WTC11 (cell line): ENCODE measurements at places on chromosomes 7 and 10.

DNA sequence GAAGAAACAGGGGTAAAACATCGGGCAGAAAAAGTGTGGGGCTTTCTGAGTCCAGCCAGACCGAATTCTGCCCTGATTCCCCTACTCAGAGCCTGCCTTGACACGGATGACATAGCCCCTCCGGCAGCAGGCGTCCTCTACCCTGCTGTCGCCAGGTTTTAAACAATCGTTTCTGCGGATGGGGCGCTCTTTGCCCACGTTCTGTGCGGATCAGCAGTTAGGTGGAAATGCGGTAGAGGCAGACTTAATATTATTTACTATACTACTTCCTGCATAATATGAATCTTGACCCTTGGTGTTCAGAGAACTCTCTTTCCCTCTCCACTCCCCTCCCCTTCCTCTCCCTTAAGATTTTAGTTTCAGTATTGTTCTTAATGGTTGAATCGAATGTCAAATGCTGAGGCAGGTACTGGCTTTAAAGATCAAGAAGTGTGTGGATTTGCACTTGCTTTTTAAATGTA is 2.4 kb downstream of the GATA3 start:
- DNase-seq: no peak

DNA sequence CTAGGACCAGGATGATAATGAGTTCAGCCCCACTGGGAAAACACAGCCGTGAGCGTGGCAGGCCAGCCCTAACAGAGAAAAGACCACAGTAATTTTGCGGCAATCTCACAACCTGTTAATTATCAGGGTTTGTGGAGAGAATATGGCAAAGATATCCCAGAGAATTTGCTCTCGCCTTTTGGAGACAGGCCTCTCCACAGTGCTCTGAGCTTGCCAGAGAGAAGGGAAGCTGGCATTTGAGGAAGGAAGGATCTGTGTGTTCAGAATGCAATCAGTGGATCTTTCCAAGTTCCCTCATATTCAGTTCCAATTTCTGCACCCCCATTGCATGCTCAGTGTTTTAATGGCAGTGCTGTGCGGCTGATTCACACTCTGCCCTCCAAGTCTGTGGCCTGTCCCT is 60.2 kb downstream of the PLPP4 start:
- no peak for DNase-seq

- no peak for DNase-seq
These were observed 32.9 kb upstream of the AKR1C2 start for GRCh38 chr10:5036511-5036910.

DNA sequence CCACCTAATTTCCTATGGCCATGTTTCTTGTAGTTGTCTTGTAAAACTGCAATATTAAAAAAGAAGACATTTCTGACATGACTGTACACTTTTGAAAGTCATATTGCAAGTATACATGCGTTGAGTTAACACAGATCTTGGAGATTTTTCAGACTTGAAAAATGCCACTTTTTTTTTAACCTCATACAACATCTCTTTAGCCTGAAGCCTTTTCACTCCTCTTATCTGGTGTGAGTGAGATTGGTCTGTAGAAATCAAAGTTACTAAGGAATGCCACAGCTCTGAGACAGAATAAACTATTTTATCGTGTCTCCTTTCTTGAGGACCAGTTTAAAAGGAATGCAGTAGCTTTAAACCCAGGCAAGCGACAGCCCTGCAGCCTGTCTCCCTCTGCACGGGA is 43.9 kb upstream of the NEUROD6 start:
- DNase-seq: no peak

DNA sequence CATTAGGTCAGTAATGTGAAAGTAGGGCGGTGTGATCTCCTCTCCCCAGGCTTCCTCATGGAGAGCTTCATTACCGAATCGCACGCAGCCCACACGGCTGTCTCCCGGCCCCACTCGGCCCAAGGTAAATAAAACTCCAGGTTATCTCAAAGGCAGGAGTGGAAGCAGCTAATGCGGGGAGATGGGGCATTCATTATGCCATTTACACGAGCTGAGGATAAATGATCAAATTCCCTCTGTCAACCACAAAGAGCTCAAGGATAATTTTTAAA is 93.5 kb downstream of the ADARB2 start:
- DNase-seq: no peak

DNA sequence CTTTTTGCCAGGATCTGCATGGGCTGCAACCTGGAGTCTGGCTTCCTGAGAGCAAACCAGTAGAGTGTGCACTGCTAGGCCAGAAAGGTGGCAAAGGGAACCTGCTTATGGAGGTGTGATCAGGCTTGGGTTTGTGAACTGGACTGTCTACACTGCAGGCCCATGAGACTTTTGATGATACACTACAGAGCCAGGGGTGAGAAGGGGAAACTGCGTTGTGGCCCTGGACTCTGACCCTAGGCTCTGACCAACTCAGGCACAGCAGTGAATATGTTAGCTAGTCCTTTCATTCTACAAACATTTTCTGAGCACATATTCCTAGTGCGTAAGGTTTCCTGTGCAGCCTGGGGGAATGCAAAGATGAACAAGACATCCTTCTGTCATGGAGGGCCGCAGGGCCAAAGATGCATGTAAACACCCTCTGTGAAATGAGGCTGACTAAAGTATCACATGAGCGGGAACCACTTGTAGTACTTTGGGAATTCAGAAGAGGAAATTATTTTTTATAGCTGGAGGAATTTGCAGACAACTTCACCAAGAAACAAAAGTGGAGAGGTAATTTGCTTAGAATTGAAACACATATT is 63.8 kb upstream of the HPS1 start:
- DNase-seq: no peak
